NCI-H510A treated with DMSO at 0.1 percent for 48 hours (cell line): ENCODE measurements at places on chromosomes 6 and 20.

GRCh38 chr20:23227976-23228375, 122.6 kb upstream of the NXT1 start:
- DNase-seq: no peak

DNA sequence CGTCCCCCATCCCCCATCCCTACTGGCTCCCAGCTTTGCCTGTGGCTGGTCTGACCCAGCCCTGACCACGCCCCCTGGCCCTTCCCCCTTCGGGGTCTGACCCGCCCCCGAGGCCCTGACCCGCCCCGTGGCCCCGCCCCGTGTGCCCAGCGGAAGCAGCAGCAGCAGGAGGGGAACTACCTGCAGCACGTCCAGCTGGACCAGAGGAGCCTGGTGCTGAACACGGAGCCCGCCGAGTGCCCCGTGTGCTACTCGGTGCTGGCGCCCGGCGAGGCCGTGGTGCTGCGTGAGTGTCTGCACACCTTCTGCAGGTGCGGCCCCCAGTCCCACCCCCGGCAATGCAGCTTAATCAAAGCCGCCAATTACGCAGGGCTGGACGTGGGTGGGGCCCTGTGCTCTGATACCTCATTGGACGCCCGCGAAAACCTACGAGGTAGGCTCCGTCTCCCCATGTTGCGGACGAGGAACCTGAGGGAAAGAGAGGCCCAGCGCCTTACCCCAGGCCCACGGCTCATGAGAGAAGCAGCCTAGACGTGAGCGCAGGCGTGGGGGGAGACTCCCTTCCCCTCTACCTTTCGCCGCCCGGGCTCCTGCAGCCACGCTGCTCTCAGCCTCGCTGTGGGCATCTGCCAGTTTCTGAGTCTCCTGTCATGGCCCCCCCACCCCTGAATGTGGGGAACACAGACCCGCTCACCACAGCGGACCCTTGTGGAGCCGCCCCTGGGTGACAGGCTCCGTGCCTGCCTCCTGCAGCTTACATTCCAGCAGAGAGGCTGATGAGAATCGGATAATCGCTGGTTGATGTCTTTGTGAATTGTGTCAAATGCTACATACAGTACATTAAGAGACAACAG, 12.8 kb downstream of the RBCK1 start:
- DNase-seq: no peak

DNA sequence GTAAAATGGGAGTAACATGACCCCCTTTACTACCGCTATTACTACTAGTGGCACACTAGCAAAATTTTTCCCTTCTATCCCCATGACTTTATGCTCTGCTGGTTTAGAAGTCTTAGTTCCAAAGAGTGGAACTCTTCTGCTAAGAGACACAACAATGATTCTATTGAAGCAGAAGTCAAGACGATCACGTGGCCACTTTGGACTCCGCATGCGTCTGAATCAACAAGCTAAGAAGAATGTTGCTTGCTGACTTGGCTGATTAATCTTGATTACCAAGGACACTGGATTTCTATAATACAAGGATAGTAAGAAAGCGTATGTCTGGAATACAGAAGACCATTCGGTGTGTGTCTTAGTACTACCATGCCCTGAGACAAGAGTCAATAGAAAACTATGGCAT, 244.7 kb upstream of the BTBD3 start:
- DNase-seq: no peak

DNA sequence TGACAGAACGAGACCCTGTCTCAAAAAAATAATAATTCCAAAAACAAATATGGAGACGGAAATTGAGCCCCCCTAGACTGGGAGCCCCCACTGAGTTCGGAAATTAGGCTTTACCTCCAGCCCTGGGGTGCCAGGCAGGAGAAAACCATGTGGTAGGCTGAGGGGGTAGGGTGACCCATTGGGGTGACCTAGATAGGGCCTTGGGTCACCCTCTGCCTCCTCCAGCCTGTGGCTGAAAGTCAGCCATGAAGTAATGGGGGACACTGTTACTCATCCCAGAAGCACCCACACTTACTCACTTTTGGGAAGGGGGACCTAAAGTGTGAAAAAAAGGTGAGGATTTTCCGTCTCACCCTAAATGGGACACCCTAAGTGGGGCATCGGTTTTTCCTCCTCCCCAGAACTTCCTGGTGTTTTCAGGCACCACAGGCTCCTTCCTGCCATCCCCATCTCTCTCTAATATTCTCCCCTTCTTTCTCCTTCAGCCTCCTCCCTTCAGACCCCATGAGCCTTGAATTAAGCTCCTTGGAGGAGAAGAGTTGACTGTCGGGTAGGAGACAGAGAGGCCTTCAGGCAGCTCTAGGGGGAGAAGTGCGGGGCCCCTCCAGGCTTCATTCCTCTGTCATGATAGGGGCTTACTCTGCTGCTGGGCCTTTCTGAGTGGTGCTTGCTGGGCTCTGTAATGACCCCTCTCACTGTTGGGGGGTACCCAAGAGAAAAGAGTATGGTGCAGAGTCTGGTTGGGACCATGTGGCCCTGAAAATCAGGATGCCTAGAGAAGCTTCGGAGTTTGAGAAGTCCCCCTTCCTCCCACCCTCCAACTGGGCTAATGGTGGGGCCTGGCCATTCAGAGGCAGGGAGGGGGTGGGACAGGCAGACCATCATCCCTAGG, 2.4 kb downstream of the LTB start:
- DNase-seq: no peak

- no peak for DNase-seq
These were observed at the start of gene MLIP for GRCh38 chr6:54111341-54112045. Gene MLIP (plus strand): TSS chr6:54111443. CDS start chr6:54111480, 37 bp downstream.

- DNase-seq: no peak
These were observed 117.7 kb upstream of the BACH2 start for GRCh38 chr6:90414352-90414751.

DNA sequence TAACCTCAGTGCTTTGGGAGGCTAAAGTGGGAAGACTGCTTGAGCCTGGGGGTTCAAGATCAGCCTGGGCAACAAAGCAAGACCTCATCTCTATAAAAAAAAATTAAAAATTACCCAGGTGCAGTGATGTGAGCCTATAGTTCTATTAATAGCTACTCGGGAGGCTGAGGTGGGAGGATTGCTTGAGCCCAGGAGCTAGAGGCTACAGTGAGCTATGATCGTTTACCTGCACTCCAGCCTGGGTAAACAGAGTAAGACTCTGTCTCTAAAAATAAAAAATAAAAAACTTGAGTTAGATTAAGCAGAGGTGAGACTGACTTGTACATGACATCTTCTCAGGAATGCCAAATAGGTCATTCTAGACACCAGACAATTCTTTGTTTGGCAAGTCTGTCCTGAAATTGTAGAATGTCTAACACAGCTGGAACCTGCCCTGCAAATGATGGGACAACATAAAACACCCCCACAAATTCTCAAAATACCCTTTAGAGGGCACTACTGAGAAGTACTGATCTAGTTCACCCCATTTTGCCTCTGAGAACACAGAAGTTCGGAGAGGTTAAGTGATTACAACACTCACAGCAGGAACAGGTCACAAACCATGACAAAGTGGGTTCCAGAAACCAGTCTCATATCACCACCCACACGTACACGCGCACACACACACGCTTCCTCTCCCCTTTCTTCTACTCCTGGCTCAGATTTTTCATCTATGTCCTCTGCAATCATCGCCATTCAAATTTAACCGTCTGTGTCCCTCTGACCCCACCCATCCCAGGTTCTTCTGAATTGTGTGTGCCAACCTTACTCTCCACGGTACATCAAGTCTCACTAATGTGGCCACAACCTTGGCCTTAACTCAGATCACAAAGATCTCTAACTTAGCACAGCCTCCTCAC, 38.3 kb downstream of the ARHGAP18 start:
- DNase-seq: no peak

GRCh38 chr6:3268680-3269079, 9.9 kb downstream of the PSMG4 start:
- no peak for DNase-seq

DNA sequence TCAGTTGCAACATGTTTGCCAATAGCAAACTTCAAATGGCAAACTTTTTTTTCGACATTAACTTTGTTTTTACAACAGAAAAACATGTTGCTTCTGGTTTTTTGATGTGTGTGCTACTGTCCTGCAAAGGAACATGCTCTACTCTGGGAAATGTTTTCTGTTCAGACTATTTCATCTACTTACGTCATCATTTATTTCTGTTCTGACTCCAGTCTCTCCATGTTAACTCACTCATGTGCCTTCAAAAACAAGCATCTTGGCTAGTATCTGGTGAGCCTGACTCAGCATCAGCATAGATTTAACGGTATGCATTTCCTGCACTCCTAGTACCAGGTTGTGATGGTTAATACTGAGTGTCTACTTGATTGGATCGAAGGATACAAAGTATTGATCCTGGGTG, 36.1 kb upstream of the MAP7 start:
- no peak for DNase-seq

DNA sequence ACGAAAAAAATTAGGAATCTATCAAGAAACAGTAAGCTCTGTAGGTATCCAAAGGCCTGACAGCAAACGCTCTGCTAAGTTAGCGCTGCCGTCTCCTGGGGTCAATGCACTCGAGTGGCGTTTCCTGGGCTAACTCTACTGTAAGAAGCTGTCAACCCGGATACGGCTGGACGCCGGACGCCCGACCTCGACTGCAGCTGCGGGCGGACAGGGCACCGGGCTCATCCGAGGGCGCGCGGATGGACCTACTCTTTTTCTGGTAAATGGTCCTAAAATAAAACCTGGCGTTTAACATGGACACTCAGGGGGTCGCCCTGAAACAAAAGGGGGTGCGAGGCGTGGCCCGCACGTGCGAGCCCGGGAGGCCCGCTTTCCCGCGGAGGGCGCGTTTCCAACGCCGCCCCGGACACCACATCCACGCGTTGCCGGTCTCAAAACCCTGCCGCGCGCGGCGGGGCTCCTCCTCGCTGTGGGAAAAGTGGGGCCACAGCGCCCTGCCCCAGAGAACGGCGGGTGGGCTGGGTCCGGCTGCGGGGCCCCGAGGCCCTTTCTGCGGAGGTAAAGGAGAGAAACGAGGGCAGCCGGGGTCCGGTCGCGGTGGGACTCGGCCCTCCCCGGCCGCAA, 537 bp downstream of the TCP1 start:
- DNase-seq: no peak

- peak; percentile 86 for DNase-seq
These were observed 21.6 kb downstream of the ADGRG6 start for GRCh38 chr6:142323377-142323776.

DNA sequence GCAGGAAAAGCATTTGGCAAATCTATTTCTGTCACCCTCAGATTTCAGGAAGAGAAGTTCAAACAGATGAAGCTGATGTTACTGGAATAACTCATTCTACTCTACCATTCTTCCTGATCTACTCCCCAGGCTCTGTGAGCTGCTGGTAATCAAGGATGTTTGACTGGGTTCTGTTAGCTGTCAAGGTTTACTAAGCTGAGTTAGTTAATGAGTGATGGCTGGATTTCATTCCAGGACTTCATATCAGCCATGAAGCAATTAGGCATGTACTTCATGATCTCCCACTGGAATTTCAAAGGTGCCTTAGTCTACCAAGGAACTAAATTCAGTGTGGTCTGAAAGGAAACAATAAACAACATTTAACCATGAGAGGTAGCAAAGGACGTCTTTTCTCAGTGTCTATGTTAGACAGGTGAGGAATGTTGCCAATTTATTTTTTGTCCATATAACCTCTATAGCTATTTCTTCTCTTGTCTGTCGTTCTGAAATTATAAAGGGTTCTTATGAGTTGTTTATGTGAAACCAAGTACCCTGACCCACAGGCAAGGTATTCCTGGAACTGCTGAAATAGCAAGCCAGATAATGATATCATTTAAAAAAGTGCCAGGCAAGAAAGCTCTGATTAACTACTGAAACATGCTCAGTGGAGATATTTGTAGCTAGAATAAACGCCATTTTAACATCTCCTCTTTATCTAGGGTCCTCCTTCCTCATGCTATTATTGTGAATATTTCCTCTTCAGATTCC, 112.9 kb downstream of the BACH2 start:
- DNase-seq: no peak

DNA sequence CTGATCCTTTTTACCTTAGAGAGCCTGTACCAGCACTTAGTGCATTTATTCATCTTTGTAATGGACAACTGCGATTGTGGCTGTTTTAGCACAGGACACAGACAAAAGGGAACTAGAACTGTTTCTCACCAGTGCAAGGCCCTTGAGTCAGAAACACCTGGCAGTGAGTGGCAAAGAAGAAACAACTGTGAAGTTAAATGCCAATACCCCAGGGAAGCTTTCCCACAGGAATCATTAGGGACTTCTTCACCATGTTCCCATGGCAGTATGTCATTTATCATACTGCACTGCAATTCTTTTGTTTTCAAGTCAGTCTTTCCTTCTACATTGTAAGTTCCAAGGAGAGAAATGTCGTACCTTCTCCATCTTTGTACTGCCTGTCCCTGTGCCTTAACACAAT, 28.6 kb upstream of the CDYL start:
- no peak for DNase-seq

GRCh38 chr6:137497721-137498463, 3.7 kb upstream of the OLIG3 start:
- peak; percentile 9 for DNase-seq

DNA sequence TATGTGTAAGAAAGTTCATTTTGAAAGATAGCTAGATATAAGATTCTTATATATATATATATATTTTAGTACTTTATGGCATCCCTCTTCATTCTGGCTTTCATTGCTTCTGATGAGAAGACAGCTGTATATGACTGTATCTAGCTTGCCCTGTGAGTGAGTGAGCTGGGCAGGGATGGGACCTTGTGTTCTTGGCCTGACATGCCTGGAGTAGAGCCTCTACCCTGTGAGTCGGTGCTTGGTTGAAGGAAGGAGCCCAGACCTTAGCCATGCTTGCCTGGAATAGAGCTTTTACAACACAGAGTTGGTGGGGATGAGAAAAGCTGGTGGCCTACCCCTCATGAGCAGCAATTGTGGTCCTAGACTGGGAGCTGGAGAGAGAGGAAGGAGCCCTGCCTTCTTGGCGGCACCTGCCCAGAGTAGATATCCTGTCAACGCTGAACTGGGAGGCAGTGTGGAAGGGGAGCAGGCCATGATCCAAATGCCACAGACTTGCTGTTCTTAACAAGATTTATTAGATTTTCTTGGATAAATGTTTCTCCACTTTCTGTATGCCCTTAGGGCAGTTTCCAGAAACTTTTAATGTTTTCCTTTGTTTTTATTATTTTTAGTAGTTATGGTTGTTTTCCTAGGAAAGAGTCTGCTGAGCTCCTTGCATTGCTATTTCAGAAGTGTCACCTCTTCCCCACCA, 31.6 kb downstream of the FIG4 start:
- DNase-seq: no peak

GRCh38 chr6:48087448-48087847, 23.5 kb downstream of the PTCHD4 start:
- peak; percentile 73 for DNase-seq

- peak; percentile 48 for DNase-seq
These were observed 42.6 kb downstream of the TTI1 start for GRCh38 chr20:37990571-37991151.

DNA sequence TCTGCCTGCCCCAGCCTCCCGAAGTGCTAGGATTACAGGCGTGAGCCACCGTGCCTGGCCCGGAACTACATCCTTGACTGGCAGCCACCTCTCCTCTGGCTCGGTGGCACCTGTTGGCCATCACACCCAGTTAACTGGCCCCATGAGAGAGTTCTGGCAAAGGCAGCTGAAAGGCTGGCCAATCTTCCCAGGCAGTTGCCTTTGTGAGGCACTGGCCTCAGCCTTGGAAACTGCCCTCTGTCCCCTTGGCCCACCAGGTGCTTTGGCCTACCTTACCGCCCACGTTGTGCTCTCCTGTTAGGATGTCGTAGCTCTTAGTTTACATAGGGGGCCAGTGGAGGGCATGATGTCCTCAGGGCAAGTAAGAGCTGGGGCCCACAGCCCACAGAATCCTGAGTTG, 9.6 kb upstream of the MANBAL start:
- no peak for DNase-seq
